ENCODE measurements at places on chromosomes 12 and 14.

- DNase-seq, result no peak
Measured at GRCh38 chr14:92995620-92996019, 72.7 kb downstream of the CHGA start.

- DNase-seq, result no peak
Measured at GRCh38 chr12:99067171-99067785, 422.2 kb downstream of the APAF1 start.

GRCh38 chr12:33551006-33551405 is 111.4 kb upstream of the SYT10 start:
- DNase-seq, result no peak

GRCh38 chr14:56482310-56482911 is 97.2 kb upstream of the TMEM260 start:
- no peak for DNase-seq

Data from NCI-H774 (cell line).